ENCODE measurements at places on chromosomes 13 and 19.

- DNase-seq = no peak
Measured at GRCh38 chr19:15859187-15859586, 38.7 kb downstream of the CYP4F2 start.

DNA sequence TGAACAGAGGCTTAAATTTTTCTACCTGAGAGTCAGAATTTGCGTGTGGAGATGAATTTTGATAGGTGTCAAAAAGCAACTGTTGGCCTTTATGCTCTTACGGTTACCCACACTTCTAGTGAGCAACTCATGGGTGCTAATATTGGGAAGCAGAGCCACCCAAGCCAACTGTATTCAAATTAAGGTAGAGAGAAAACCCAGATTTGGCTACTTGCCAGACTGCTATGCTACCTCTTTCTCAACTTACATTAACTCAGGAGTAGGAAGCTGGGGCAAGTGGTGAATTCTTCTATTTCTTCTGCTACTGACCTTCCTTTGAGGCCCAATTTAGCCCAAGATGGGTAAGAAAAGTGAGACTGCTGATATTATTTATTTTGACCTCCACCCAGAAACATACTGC lies 83.9 kb downstream of the OLFM4 start:
- no peak for DNase-seq

GRCh38 chr19:17303940-17304267 lies 679 bp upstream of the ABHD8 start:
- no peak for DNase-seq

DNA sequence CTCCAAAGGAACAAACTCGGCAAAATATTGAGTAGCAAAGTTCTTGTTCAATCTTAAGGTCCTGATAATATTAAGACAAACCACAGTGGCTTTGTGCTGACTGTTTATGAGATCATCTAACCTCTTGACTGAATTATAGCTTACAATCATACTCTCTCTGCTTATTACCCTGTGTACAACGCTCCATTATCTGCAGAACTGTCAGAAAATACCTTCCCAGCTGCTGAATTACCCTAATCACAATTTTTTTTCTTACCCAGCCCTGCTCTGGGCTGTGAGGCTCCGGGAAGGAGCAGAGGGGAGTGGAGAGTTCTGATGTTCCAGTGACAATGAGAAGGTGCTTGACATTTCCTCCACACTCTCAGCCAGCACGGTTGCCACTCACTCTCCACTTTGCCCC lies 64.8 kb downstream of the DCT start:
- DNase-seq = no peak

DNA sequence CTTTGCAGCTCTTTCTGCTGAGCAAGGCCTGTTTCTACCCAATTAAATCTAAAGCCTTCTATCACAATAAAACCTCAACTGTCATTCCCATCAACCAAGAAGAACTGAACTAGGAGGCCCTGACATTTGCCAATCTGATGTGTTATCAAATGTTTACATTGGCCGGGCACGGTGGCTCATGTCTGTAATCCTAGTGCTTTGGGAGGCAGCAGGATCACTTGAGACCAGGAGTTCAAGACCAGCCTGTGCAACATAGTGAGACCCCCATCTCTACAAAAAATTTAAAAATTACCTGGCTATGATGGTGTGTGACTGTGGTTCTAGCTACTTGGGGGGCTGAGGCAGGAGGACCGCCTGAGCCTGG lies 2.8 kb upstream of the FBXO17 start:
- no peak for DNase-seq

- no peak for DNase-seq
Measured at GRCh38 chr13:66273011-66273410, 957.1 kb downstream of the PCDH9 start.

DNA sequence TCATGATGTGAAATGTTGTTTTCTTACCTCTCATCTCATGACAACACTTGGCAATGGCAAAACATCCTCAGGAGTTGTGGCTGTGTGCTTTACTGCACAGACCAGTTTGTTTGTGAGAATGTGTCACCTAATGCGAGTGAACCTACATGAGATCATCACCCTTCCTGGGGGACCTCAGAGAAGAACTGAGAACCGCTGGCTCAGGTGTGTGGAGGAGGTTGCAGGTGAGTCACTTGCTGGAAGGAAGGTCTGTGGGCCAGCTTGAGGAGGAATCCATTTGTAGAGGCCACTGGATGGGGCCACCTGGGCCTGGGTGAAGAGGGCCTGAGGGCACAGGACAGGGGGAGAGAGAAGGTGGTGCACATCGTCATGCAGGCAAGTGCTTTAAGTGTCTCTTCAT lies 3.0 kb upstream of the CEACAM1 start:
- no peak for DNase-seq

DNA sequence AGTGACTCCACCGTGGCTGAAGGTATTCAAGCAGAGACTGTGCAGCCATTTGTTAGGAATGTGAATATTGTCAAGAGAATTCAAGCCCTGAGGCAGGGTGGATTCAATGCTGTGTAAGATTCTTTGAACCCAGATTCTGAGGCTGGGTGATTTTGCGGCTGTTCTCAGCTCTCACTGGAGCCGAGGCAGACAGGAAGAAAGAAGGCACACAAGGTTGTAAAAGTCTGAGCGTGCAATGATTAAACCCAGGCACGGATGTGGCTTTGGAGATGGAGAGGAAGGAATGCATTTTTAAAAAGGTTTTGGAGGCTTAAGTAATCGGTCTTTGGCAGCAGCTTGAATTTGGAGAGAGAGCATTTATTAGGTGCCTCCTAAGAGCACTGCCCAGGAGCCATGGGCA lies 187.9 kb downstream of the KATNAL1 start:
- no peak for DNase-seq

- no peak for DNase-seq
Measured at GRCh38 chr19:45100846-45101252, 7.9 kb downstream of the PPP1R37 start.

- no peak for DNase-seq
Measured at GRCh38 chr13:77150651-77151050, 123.7 kb upstream of the FBXL3 start.

- DNase-seq = no peak
Measured at GRCh38 chr19:40687525-40688016, 2.9 kb downstream of the NUMBL start.

DNA sequence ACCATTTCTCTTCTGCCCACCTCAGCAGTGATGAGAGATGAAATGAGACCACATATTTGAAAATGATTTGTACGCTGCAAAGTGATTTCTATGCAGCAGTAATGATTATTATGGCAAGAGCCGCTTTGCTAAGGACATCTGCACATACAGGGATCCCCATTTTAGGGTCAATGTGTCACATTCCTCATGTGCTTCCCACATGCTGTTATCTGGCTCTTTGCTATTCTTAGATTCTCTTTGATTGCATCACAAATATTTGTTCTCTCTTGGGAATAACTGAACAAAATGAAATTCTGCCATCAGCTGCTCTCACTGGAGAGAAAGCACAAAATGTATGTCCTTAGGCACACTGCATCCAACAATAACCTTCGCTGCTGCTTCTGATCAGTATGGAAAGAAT lies 209.5 kb upstream of the IPO5 start:
- DNase-seq = no peak

Measured in T-helper 9 cell (primary cell).